Cardiac fibroblast (primary cell): ENCODE measurements at places on chromosomes 1 and 21.
A peak's percentile ranks its signal among the peaks of the same experiment; 100 is the strongest.

GRCh38 chr1:182146286-182146685 lies 84.8 kb upstream of the ZNF648 start:
- no peak for DNase-seq

GRCh38 chr1:3313576-3313950 lies 140.9 kb upstream of the ARHGEF16 start:
- DNase-seq, result peak; percentile 70

GRCh38 chr1:88946861-88947260 lies 45.6 kb downstream of the KYAT3 start:
- peak; percentile 22 for DNase-seq

- DNase-seq, result no peak
Observed at GRCh38 chr1:167003711-167004110, 14.6 kb downstream of the MAEL start.

DNA sequence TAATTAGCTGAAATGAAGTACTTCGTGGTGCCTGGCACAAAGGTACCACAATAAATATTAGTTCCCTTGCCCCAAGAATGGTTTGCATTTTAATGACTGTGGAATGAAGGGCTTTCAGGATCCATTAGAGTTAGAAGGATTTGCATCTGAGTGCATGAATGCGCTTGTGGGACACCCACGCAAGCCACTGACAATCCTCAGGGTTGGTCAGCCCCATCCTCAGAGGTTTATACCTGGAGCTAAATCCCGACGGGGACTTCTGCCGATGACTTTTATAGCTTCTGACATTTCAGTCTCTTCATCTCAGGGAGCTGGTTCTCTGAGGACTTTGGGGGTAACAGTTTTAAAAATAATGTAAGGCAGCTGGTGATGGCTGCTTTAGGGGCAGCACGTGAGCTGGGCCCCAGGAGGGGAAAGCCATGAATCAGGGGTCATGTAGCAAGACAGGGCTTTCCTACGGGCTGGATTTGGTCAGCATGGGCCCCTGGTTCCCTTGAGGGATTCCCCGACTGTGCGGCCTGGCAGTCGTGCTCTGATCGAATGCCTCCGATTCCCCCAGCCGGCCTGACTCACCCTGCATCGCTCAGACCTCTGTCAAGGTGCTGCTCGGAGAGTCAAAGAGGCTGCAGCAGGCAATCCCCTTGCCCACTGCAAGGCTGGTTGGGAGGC lies 20.8 kb upstream of the IL10 start:
- peak; percentile 29 for DNase-seq

DNA sequence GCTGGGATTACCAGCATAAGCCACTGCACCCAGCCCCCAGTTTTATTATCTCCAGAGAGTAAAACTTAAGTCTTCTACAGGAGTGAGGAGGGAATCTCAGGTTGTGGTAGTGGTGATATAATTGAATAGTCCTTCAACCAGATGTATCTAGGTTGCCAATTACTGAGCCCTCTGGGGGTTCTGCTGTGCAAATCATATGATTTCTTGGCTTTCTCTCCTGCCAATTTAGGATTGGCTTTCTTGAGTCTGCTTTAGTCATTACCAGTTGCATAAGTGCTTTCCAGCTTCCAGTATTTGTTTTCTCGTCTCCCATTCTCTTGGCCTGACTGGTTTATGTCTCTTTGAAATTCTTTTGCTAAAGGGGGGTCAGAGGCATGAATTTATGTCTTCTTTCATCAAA lies 11.1 kb downstream of the CPT2 start:
- DNase-seq, result peak; percentile 72

DNA sequence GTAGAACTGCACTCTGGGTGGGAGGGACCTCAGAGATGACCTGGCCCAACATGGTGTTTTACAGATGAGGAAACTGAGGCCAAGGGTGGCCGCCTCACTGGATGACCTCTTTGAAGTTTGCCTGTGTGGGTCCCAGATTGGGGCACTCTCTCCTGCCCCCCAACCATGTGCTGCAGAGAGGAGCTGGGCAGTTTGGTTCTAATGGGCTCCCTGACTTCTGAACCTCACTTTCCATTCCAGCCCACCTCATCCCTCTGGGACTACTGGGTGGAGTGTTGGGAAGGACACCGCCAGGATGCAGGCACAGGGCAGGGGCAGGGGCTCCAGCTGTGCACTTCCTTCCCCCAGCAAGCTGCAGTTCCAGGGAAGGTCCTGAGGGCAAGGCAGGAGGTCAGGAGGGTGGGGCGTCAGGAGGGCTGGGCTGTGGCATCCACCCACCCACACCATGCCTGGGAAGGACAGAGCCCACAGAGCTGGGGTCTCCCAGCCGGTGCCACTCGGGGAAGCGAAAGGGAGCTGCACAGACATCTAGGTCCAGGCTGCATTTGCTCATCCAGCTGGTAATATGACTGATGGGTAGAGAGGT lies 10.3 kb upstream of the EPS8L3 start:
- no peak for DNase-seq

DNA sequence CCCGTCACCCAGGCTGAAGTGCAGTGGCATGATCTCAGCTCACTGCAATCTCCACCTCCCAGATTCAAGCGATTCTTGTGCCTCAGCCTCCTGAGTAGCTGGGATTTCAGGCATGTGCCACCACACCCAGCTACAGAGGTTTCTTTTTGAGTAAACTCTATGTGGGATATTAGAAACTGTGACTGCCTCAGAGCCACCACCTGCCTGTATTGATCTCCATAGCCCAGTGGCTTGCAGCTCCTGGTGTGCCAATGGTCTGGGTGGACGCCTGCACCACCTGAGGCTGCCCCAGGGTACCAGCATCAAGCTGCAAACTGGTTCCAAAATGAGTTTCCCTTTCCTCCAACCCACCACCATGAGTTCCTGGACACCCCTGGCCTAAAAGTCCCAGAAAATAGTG lies 89.7 kb upstream of the SLC44A3 start:
- no peak for DNase-seq
